ENCODE measurements at places on chromosomes 3 and 15.

GRCh38 chr15:34327906-34328305 lies 9.7 kb downstream of the SLC12A6 start:
- no peak for DNase-seq

- no peak for DNase-seq
Observed at GRCh38 chr3:81799403-81799802, 38.0 kb upstream of the GBE1 start.

- no peak for DNase-seq
Observed at GRCh38 chr3:124809039-124809438, 78.1 kb downstream of the ITGB5 start.

DNA sequence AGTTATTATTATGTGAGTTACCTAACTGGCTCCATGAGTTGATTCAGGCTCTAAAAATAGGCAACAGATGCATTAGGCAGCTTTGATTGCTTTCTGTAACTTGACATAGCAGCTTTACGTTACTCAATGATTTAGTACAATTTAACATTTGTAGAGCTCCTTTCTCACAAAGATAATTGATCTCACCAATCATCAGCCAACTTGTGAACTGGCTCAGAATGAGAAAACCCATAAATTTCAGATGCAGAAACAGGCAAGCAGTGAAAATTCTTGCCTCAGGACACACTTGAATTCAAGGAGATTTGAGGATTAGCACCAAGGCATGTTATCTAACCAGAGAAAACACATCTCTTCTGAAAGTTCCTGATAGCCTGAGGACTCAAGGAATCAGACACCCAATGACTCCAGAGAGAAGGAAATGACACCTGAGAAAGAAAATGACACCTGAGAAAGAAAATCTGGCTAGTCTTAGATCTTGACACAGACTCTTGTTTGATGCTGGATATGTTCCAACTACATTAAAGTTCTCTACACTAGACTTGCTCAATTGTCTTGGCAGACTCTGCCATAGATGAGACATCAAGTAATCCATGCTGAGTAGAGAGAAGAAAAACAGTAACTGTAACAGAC lies 315.1 kb upstream of the CBLB start:
- DNase-seq, result no peak

DNA sequence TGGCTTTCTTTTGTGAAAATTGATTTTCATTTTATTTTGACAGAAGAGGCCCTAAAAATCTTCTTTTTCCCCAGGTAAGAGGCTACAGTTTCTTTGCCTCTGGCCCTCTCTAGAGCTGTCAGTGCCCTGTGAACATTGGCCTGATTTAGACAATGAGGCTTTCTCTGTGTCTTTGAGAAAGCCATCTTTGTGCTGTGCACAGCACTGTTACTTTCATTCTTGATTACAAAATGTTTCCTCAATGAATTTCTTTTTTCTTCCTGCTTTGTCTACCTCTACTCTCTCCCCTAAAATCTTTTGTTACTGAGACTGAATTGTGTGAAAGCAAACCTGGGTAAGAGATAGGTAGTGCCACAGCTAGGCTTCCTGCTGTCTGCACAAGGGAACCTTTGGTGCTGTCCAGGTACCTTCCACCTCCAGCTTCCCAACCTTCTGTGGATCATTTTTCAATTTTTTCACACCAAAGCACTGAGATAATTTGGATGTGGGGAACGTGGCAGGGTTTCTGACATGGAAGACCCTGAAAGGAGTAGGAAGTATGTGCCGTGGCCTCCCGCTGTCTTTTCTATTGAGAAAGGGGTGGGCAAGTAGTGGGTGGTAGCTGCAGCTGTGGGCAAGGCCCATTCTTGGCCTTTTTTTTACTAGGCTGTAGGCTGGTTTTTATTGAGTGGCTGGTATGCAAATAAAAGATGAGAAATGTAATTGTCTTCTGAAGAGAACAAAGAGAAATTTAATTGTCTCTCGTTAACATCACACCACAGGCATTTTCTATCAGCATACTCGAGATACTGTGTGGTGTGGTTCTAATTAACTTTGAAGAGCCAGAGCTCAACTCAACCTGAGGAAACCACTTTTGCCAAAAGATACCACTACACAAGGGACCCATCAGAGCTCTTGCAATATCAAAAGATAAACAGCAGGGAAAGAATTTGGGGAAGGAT lies 21.0 kb downstream of the RAB8B start:
- DNase-seq, result no peak
